ENCODE measurements at places on chromosomes 12 and 14.

DNA sequence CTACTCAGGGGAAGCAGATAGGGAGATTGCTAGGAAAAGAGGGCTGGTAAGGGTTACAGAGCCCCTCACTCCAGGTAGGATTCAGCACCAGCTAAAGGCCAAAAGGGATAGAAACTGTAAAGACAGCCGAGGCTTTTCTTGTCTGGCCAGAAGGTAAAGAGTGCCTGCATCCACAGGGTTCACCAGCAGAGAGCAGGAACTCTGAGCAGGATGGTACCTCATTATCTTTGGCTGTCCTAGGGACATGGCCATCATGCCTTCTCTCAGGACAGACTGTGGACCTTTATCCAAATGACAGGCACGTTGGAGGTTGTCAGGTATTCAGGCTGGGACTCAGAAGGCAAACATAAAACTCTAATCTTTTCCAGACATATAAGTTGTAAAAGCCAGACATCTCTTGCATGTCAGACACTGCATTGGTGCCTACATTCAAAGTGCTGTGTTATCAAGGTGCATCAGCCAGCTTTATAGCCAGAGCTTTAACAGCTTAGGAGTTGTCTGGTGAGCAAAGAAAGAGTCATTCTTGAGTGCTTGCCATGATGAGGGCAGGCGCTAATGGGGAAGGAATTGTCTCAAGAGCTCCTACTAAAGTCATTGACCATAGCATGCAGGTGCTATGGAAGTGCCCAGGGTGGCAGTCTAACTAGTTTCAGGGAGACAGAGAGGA, 89.5 kb downstream of the PELI2 start:
- no peak for DNase-seq

DNA sequence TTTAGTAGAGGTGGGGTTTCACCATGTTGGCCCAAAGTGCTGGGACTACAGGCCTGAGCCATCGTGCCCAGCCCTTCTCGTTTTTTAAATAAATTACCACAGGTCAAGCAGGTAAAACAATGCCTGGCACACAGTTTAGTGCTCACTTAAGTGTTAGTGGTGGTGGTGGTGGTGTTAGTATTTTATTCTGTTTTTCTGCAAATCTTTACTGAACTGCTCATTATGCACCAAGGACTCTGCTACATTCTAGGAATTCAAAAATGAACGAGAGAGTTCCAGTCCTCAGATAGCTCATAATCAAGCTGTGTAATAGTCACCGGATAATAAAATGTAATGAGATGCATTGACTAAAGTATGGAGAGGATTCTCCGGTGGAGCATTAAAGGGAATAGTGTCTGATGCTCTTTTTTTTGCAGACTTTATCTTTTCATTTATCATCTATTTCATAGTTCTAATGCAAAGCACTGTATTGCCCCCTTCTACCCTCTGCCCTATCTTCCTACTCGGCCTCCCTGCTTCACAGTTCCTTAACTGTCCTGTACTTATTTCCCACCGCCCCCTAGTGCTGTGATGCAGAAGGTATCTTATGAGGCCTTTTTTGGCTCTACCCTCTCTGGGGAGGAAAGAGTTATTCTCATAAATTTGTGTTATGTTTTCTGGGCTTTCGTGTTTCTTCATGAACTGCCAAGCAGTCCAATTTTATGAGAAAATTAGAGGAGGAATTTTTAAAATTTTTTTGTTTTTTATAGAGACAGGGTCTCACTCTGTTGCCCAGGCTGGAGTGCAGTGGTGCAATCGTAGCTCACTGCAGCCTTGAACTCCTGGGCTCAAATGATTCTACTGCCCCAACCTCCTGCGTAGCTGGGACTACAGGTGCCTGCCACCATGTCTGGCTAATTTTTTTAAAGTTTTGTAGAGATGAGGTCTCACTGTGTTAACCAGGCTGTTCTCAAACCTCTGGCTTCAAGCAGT, 1.0 kb downstream of the ITFG2 start:
- DNase-seq, result peak; percentile 76

DNA sequence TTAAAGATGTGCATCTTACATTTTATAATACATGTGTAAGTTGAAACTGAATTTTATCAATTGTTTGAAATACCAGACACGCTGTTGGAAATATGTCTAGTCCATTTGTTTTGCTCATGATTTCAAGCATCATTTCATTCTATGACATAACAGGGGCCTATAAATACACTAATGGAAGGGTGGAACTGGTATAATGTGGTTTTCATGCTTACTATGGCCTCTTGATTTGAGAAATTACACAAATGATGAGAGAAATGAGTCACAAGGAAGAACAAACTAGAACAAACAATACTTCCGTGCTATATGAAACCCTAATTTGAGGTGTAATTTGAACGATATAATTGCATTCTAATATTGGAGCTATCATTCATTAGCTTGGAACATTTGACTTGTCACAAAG, 663.4 kb downstream of the SLC16A7 start:
- no peak for DNase-seq

DNA sequence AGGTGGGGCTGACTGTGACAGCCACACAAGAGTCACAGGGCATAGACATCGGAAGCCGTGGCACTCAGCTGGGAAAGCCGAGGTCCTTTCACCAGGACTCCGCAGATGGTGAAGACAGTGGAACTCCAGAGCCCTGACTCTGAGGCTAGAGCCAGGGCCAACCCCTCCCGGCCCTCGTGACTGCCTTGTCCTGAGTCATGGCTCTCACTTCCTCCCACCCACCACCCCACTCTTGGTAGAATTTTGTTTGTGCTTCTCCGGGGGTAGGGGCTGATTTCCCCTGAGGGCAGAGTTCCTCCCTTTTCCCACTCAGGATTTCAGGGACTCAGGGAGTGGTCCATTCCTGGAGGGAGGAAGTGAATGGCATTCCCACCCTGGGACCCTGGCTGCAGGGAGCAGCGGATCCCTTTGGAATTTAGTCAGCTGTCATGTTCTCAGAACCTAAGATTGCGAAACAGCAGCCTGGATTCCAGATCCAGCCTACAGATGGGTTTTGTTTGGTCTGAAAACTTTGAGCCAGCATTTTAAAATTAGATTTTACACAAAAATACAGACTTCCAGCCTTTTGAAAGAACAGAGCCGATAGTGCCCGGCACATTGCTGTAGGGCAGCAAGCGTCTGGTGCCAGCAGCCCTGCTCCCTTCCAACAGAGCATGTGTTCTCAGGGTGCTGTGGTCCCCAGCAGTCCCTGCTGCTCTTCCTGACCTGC, 50.7 kb downstream of the TPCN1 start:
- peak; percentile 94 for DNase-seq

DNA sequence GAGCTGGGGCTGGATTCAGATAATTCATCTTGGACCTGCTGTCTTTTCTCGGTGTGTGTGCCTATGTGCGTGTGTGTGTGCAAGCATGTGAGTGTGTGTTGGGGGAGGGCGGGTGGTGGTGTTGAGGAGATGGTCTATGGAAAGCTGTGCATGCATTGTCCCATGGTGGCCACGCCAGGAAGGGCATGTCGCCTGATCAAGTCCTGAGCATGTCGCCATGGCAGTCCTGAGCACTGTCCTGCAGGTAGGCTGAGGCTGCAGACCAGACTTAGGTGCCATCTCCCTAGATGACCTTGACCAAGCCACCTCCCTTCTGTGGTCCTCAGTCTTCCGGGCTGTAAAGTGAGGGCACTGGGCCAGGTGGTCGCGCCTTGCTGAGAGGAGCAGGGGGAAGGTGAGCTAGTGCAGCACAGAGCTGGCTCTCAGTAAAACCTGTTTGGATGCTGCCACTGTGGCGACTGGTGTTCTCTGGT, 81.4 kb downstream of the PAPOLA start:
- DNase-seq, result no peak

DNA sequence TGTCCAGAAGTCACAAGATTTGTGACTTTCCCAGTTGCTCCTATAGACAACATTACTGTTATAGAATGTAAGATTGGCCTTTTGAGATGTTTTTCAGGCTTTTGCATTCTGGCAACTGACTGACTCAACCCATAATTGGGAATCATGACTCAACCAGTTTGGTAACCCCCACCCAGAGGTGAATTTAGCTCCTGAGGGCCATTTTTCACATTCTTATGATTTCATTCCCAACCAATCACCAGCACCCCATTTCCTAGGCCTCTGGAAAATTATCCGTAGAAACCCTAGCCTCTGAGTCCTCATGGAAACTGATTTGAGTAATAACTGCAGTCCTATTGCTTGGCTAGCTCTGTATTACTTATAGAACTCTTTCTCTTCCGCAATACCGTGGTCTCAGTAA, 626.0 kb upstream of the SEL1L start:
- DNase-seq, result no peak

GRCh38 chr14:103315351-103315911, 18.6 kb upstream of the EIF5 start:
- DNase-seq, result peak; percentile 57

DNA sequence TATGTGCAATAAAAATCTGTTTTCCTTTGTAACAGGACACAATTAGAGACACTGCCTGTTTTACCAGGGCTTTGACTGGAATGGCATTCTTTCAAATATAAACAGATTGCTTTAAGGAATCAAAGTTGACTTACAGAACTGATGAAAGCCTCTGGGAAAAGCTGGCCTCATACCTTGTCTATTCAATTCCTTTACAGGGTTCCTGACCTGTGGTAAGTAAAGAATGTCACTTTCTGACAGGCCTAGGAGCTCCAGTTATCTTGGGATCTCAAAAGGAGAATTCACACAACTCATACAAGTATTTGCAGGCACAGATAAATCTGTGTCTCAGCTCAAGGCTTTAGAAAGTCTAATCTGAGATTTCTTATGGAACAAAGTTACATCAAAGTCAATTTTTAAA, 88.4 kb downstream of the BCAT1 start:
- DNase-seq, result peak; percentile 48
